ENCODE measurements at places on chromosomes 4 and X. TPM values are rescaled to one million over a fixed set of nuclear protein-coding genes. Genes with fewer than 3 reads are reported as not detected.

Gene FRAS1
- total RNA-seq = 33.1 TPM

Gene RHOXF2
- not detected for total RNA-seq

Gene VSIG4
- total RNA-seq = not detected

Gene CYBB
- 0.17 TPM for total RNA-seq

Gene TAF1
- 34.8 TPM for total RNA-seq

Gene RPS6KA6
- 13.4 TPM for total RNA-seq

Gene USP17L10
- not detected for total RNA-seq

Gene ZFYVE28
- total RNA-seq = 3.6 TPM

Measured in type B pancreatic cell (in vitro differentiated cells).